ENCODE measurements at places on chromosomes 13 and 19. TPM values are rescaled to one million over a fixed set of nuclear protein-coding genes. Genes with fewer than 3 reads are reported as not detected.

DNA sequence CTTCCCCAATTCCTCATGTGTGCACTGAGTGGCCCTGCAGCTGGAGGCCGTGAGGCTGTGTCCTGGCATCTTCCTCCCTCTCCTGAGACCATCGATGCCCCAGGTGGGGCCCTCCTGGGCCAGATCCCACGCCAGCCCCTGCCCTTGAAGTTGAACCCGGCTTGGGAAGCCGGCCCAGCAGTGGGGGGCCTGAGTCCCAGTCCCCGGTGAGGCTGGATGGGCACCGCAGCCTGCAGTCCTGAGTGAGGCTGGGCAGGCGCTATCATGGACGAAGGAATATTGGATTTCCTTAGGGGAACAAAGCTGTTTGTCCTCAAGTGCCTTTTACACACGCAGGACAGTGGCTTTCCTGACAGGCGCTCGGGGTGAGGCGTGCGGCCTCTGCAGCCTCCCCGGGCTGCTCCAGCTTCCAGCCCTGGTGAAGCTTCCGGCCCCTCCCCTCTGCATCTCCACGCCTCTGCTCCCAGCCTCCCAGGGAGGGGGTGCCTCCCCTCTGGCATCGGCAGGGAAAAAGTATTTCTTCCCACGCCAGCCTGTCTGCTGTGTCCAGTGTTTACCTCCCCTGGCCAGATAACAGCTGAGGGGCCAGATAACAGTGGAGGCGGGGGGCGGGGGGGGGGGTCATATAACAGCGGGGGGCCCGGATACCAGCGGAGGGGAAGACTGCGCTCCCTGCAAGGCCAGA is 159.5 kb downstream of the KDM4B start:
- H3K36me3 ChIP-seq, result no peaks in the 10 kb centered on the region
- H3K4me1 ChIP-seq, result peaks cover 26% of the 10 kb centered on the region
- no peak overlapping the region for H3K4me3 ChIP-seq
- peak; percentile 43 for DNase-seq
- peak overlapping the region; percentile 12 for H3K27ac ChIP-seq

DNA sequence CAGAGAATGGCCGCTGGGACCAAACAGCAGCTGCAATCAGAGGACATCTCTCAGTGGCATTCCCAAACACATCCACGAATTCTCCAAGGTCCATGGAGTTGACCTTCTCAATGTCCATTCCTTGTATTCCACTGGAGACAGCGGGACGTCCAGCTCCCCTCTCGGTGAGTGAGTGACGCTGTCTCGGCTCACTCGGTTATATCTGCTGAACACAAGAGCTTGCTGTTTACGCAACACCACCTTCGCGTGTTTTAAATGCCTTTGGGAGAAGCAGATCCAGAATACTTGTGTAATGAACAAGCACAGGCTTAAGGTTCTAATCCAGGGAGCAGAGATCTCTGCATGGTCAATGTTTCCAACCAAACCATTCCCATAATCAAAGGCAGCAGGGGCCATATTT is at the start of gene URAD:
Gene URAD (minus strand): TSS at position 174 of the 400 bp plus-strand sequence. CDS start 56 bp downstream, at position 118.
- no peaks in the 10 kb centered on the region for H3K36me3 ChIP-seq
- peaks cover 82% of the 10 kb centered on the region for H3K27me3 ChIP-seq
- H3K4me3 ChIP-seq, result no peak within 1 kb of the TSS
- no peaks in the 10 kb centered on the region for H3K4me1 ChIP-seq
- no peak for DNase-seq

- H3K36me3 ChIP-seq, result no peaks in the 10 kb centered on the region
- H3K4me3 ChIP-seq, result no peak overlapping the region
- H3K27me3 ChIP-seq, result peaks cover 5% of the 10 kb centered on the region
- peaks cover 23% of the 10 kb centered on the region for H3K4me1 ChIP-seq
- no peak for DNase-seq
- H3K27ac ChIP-seq, result no peak overlapping the region
These were observed 192.4 kb downstream of the ZNF536 start for GRCh38 chr19:30564551-30565011.

GRCh38 chr19:46976845-46977320 is 42.8 kb upstream of the NPAS1 start:
- no peak for DNase-seq
- no peaks in the 10 kb centered on the region for H3K27me3 ChIP-seq
- no peaks in the 10 kb centered on the region for H3K36me3 ChIP-seq
- no peak overlapping the region for H3K4me3 ChIP-seq

DNA sequence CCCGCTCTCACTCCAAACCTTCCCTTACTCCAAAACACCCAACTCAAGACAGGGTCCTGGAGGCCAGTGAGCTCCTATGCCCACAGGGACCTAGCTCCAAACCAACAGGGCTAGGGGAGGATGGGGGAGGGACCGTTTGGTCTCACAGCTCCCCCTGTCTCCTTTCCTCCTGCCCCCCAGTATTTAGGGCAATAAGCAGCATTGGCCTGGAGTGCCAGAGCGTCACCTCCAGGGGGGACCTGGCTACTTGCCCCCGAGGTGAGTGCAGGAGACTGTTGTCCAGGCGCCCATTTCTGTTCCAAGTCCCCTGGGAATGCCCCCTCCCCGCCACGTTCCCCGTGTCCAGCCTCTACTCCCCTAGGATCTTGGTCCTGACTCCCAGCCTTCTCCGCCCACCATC is 792 bp downstream of the RETN start:
- peaks cover 88% of the 10 kb centered on the region for H3K27me3 ChIP-seq
- no peak overlapping the region for H3K4me3 ChIP-seq
- no peaks in the 10 kb centered on the region for H3K36me3 ChIP-seq
- H3K4me1 ChIP-seq, result no peaks in the 10 kb centered on the region
- DNase-seq, result no peak

DNA sequence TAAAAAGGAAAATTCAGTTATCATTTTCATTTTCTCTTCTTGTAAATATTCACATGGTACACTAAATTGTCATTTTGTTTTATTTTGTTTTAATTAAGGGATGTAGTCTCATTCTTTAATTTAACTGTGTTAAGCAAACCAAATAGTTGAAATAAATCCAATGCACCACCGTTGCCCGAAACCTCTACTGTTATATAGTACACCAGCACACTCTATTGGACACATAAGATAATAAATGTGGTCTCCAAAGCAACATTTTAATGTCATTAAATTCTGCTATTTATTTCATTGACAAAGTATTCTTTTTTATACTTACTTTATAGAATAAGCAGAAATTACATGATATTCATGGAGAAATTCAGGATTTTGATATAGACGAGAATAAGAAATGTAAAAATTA is 156.4 kb upstream of the FREM2 start:
- peaks cover 5% of the 10 kb centered on the region for H3K27me3 ChIP-seq
- DNase-seq, result no peak
- no peaks in the 10 kb centered on the region for H3K36me3 ChIP-seq

DNA sequence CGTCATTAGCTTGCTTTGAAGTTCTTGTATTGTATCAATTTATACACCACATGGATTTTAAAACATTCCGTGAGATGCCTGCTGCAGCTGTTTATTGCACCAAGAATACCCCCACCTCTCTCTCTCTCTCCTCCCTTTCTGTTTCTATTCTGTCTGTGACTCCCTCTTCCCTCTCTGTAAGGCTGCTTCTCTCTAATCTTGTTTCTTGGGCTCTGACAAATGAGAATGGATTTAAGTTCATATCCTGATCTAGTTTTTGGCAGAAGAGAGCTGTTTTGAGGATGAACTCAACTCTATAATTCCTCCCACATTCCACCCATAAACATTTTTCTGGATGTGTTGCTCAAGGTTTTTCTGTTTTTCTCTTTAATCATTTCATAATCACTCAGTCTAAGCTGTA is 144.3 kb upstream of the FRY start:
- H3K4me1 ChIP-seq, result peaks cover 11% of the 10 kb centered on the region
- H3K27ac ChIP-seq, result no peak overlapping the region
- no peak for DNase-seq
- H3K4me3 ChIP-seq, result no peak overlapping the region
- H3K36me3 ChIP-seq, result no peaks in the 10 kb centered on the region

DNA sequence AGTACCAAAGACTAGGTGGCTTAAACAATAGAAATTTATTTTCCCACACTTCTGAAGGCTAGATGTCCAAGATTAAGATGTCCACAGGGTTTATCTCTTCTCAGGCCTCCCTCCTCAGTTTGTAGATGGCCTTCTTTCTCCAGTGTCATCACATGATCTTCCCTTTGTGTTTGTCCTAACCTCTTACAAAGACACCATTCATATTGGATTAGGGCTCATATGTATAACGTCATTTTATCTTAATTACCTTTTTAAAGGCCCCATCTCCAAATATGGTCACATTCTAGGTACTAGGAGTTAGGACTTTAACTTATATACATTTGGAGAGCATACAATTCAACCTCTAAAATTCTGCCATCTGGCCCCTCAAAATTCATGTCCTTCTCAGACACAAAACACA is 34.3 kb downstream of the N4BP2L2 start:
- peaks cover 8% of the 10 kb centered on the region for H3K4me1 ChIP-seq
- no peaks in the 10 kb centered on the region for H3K27me3 ChIP-seq
- H3K4me3 ChIP-seq, result no peak overlapping the region
- peaks cover 23% of the 10 kb centered on the region for H3K36me3 ChIP-seq

DNA sequence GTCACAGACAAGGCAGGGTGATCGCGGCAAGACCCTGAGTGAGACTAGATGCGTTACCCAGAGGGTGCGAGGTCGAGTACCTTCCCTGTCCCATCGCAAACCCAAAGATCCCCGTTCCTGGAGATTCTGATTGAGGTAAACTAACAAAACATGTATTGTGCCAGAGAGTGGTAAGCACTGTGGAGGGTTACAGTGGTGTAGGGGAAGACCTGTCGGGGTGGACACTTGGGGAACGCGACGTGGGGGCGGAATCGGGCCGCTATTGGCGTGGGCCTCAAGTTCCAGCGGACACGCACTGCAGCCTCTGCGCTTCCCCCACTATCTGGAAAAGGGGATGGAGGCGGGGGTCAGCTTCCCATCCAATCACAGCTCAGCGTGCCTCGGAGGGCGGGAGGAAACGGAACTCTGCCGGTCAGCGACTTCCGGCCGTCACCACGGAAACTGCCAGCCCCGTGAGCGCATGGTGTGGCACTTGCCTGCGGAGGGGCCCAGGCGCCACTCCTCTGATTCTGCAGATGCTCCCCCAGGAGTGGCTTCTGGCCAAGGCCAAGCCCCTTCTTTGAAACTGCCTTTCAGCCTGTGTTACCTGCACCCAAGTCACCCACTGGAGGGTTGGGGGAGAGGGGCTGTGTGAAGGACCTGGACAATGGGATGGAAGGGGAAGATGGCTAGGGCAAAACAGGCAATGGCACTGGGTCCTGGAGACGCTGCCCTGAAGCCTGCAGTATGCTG is 1.0 kb upstream of the UBE2M start:
- peak overlapping the region; percentile 96 for H3K4me3 ChIP-seq
- peaks cover 18% of the 10 kb centered on the region for H3K27me3 ChIP-seq
- H3K27ac ChIP-seq, result peak overlapping the region; percentile 99

DNA sequence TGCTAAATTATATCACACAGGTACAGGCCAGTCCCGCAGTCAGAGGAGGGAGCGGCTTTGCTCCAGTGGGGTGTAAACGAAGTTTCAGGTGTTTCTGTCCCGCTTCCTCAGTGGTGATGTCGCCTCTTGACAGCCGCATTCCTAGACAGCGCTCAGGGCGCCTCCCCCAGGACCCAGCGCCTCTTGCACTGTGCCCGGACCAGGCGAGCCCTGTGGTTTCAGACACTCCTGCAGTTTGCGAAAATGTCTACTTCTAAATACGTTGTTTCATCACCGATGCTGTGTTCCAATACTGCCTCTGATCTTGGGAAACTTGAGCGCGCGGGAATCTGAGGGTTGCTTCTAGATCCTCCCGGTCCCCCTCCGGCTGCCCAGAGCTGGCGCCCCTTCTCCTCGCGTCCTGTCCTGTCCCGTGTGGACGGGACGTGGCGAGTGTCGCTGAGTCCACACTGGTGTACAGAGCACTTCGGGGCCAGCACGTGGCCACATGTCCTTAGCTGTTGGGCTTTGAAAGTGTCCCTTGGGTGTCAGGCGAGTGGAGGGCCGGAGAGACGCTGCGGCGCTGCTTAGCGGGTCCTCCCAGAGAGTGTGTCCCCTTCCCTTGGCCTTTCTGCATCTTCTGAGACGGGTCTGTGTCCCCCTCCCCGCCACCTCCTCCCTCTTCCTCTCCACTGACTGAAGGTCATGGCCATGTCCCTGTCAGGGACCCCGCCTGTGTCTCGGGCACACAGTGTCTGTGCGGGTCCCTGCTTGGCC is 14.6 kb upstream of the RPS15 start:
- H3K4me1 ChIP-seq, result peaks cover 14% of the 10 kb centered on the region
- H3K27ac ChIP-seq, result peak overlapping the region; percentile 24
- no peak overlapping the region for H3K4me3 ChIP-seq
- peaks cover 14% of the 10 kb centered on the region for H3K36me3 ChIP-seq
- no peak for DNase-seq

DNA sequence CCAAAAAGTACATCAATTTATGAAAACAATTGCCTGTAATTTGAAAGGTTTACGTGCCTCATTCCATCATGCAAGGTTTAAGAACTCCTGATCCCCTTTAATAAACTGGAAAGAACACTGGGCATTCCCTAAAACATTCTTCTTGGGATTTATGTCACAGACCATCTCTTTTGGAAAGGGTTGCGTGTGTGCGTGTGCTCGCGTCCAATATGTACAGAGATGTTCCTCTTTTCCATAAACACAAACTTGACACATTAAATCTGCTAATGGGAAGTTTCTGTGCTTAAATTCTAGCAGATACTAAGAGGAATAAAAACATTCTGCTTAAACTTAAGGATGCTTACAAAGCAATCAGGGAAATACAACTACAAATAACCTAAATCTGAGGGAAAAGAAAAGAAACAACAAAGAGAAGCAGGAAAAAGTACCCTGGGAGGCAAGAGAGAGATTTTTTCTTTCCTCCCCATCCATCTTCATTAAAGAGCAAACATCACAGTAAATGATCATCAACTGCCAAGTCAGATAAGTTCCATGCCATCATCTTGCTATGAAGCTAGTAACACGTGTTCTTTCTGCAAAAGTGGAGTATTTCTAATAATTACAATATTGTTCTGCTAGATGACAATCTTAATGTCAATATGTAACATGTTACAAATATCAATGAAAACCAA is 83.7 kb downstream of the STK24 start:
- DNase-seq, result no peak
- H3K36me3 ChIP-seq, result peaks cover 2% of the 10 kb centered on the region
- H3K4me3 ChIP-seq, result no peak overlapping the region
- no peaks in the 10 kb centered on the region for H3K27me3 ChIP-seq
- peaks cover 81% of the 10 kb centered on the region for H3K4me1 ChIP-seq
- peak overlapping the region; percentile 22 for H3K27ac ChIP-seq

DNA sequence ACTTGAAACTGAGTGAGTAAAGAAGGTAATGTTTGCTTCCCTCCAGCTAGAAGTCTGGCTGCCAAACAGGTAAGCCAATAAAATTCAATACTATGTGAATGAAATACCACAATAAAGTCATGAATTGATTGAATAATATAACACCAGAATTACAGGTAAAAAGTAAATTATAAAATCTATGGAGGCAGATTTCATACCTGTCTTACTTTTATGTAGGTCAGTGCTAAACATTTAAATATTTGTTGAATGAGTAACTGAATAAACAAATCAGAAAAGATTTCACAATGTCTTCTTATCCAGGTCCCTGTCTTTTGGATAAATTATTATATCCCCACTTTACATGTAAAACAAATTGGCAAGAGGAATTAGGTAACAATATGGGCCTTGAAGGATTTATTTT is 62.7 kb downstream of the MICU2 start:
- no peak overlapping the region for H3K27ac ChIP-seq
- H3K27me3 ChIP-seq, result no peaks in the 10 kb centered on the region
- no peak for DNase-seq
- peaks cover 17% of the 10 kb centered on the region for H3K36me3 ChIP-seq

- no peak for DNase-seq
- H3K4me1 ChIP-seq, result no peaks in the 10 kb centered on the region
- no peaks in the 10 kb centered on the region for H3K36me3 ChIP-seq
- no peak overlapping the region for H3K4me3 ChIP-seq
- no peak overlapping the region for H3K27ac ChIP-seq
These were observed 6.9 kb downstream of the DCLK1 start for GRCh38 chr13:36124236-36124822.

Gene NCAN
- total RNA-seq, result 13.8 TPM

Gene SMIM44
- not detected for total RNA-seq

Gene MISP3
- total RNA-seq, result 0.39 TPM

Gene FFAR1
- total RNA-seq, result not detected

Gene ELANE
- total RNA-seq, result not detected
